Endothelial cell of umbilical vein (primary cell): ENCODE measurements at places on chromosomes 2 and 18.

DNA sequence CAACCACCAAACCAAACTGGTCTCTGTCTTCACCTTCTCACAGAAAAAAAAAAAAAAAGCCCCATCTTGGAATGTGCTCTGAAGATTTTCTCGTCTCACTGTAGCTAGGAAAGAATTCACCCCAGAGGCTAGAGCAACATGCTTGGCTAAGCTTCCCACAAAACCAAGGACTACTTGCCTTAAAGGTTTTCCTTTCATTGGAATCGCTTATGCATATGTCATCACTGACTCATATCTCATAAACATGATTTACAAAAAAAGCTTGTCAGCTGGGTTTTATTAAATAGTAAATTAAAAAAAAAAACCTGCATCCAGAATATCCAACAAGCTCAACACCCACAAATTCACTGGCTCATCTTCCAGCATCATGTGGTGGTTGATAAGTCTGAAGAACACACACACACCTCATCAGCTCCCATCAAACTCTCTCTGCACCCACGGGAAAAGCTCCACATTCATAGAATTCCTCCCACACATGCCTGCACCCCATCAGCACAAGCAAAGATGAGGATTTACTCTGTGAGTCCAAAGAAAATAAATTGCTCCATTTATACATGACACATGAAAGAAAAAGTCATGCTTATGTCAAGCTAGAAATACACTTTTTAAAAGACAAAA lies 182.0 kb upstream of the TRIB2 start:
- DNase-seq: no peak

DNA sequence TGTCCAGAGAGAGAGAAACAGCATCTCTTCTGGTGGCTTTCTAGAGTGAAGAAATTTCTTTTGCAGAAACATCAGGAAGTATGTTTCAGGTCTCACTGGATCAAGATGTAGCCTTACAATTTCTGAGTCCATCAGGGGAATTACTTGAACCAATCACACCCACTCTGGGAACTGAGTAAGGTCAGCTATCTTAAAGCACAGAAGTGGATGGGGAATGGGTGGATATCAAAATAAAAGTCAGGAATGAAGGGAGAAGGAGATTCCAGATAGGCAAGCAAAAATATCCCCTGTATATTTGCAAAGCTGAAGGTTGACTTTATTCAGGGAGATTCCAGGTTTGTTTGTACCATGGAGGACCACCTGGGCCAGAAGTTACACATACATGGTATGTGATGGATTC lies 188.0 kb downstream of the CYRIA start:
- DNase-seq: no peak

DNA sequence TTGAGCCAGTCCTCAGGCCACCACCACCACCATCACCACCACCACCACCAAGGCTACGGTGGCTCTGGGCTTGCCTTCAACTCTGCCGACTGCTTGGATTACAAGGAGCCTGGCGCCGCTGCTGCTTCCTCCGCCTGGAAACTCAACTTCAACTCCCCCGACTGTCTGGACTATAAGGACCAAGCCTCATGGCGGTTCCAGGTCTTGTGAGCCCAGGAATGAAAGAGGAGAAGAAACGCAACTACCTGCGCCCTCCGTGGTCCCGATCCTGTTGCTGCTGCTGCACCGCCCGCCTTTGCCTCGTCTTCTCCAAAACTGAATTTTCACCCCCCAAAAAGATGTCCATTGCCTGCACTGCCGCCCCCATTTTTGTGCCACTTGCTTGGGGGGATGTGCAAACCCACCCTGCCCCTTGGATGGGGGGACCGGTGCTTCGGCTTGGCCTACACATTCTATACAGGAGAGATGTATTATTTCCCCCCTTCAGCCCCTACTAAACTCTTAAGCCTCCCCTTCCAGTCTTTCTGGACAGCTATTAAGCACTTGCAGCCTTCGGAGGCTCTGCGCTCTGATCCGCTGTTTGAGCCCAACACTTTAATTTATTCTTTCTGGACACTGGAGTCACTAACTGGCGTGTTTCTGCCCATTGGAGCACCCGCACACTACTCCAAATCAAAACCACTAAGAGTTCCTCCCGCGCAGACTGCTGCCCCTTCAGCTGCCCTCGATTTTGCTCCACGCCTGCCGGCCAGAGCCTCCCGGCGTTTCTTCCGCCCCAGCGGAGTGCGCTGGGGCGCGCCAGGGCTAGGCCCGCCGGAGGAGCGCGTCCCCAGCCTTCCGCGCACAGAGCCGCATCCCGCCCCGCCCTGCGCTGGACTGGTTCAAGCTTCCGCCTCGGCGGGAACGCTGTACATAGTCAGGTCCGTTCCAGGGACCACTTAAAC lies 5.7 kb downstream of the OTX1 start:
- DNase-seq: no peak

GRCh38 chr2:196176142-196176738 lies 4.9 kb upstream of the STK17B start:
- DNase-seq: no peak

- DNase-seq: peak; percentile 81
These were observed 18.7 kb upstream of the COLEC12 start for GRCh38 chr18:519019-519879.

DNA sequence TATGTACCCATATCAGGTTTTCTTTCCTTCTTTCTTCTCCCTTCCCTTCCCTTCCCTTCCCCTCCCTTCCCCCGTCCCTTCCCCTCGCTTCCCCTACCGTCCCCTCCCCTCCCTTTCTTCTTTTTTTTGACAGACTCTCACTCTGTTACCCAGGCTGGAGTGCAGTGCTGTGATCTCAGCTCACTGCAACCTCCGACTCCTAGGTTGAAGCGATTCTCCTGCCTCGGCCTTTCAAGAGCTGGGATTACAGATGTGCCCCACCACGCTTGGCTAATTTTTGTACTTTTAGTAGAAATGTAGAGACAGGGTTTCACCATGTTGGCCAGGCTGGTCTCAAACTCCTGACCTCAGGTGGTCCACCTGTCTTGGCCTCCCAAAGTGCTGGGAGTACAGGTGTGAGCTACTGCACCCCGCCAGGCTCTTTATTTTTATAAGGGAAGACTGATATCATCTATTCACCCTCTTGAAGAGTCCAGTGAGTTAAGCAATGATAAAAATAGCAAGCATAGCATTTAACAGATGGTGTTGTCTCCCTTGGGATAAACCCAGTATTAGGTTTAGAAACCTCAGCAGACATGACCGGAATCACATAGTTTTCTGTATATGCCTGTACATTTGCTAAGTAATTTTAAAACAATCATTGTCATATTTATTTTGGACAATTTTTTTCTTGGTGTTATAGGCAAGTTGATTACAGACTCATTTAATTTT lies 888.4 kb downstream of the TRIB2 start:
- no peak for DNase-seq
